Mammary microvascular endothelial cell (primary cell): ENCODE measurements at places on chromosomes 6 and 20. TPM values are rescaled to one million over a fixed set of nuclear protein-coding genes. Genes with fewer than 3 reads are reported as not detected.

PGC gene
- total RNA-seq, result not detected in 2 replicates

CCN5 gene
- total RNA-seq, result not detected in 2 replicates

LZTS3 gene
- 4.7 and 4.8 TPM in 2 replicates for total RNA-seq

LRFN2 gene
- total RNA-seq, result not detected in 2 replicates

DLK2 gene
- total RNA-seq, result not detected in 2 replicates

PPIL6 gene
- not detected in 2 replicates for total RNA-seq

HLA-DRB1 gene
- 0.39 and 1.8 TPM in 2 replicates for total RNA-seq

TCF15 gene
- 8.6 and 10.7 TPM in 2 replicates for total RNA-seq

RIPOR3 gene
- not detected in 2 replicates for total RNA-seq

DEFB121 gene
- not detected in 2 replicates for total RNA-seq

CST8 gene
- not detected in 2 replicates for total RNA-seq

FOXC1 gene
- total RNA-seq, result 9.9 and 10.5 TPM in 2 replicates

ASIP gene
- total RNA-seq, result not detected in 2 replicates

FOXQ1 gene
- total RNA-seq, result not detected in 2 replicates

EYS gene
- not detected in 2 replicates for total RNA-seq

LY86 gene
- not detected in 2 replicates for total RNA-seq

PPP1R3G gene
- 0.33 and 0.49 TPM in 2 replicates for total RNA-seq

RALGAPA2 gene
- total RNA-seq, result 31.1 and 33.0 TPM in 2 replicates

PRR18 gene
- not detected in 2 replicates for total RNA-seq

IL20RA gene
- 0.15 TPM in 1 of 2 replicates, not detected in the other for total RNA-seq

SYNGAP1 gene
- total RNA-seq, result 1.4 and 2.7 TPM in 2 replicates

SLC44A4 gene
- total RNA-seq, result 0.30 and 0.33 TPM in 2 replicates

PNPLA1 gene
- not detected in 2 replicates for total RNA-seq

UBD gene
- total RNA-seq, result 23.4 and 24.5 TPM in 2 replicates

TCF21 gene
- not detected in 2 replicates for total RNA-seq

SPO11 gene
- total RNA-seq, result not detected in 2 replicates

OR2J3 gene
- not detected in 2 replicates for total RNA-seq

LINC00237 gene
- not detected in 2 replicates for total RNA-seq

CST7 gene
- total RNA-seq, result not detected in 2 replicates

ZC2HC1B gene
- not detected in 2 replicates for total RNA-seq

BACH2 gene
- total RNA-seq, result 0.87 and 1.4 TPM in 2 replicates

HSP90AB1 gene
- 1,271 and 1,335 TPM in 2 replicates for total RNA-seq

SLC13A3 gene
- not detected in 2 replicates for total RNA-seq

TAAR2 gene
- total RNA-seq, result not detected in 2 replicates

PLN gene
- not detected in 2 replicates for total RNA-seq

TAGAP gene
- 0.07 TPM in 1 of 2 replicates, not detected in the other for total RNA-seq
